ENCODE measurements at places on chromosomes 13 and 19. TPM values are rescaled to one million over a fixed set of nuclear protein-coding genes. Genes with fewer than 3 reads are reported as not detected.

DNA sequence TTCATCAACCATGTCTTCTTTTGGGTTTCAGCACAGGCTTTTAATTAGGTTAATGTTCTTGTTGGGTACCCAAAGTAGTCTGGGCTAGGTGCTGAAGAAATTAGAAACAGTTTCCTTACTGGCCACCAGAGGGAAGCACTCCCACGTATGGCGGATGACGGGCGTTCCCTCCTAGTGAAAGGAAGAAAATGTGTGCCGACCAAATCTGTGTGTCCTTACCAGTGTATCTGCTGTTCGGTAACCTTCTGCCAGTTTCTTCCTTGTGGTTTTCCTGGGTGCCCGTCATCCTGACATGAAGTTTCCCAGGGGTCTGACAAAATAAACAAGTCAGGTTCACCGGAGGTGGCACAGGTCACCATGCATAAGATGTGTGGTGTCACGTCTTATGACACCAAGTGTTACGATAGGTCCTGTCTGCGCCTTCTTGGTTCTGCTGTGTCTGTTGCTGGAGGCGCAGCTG, 6.0 kb upstream of the WDR88 start:
- DNase-seq = peak; percentile 69

DNA sequence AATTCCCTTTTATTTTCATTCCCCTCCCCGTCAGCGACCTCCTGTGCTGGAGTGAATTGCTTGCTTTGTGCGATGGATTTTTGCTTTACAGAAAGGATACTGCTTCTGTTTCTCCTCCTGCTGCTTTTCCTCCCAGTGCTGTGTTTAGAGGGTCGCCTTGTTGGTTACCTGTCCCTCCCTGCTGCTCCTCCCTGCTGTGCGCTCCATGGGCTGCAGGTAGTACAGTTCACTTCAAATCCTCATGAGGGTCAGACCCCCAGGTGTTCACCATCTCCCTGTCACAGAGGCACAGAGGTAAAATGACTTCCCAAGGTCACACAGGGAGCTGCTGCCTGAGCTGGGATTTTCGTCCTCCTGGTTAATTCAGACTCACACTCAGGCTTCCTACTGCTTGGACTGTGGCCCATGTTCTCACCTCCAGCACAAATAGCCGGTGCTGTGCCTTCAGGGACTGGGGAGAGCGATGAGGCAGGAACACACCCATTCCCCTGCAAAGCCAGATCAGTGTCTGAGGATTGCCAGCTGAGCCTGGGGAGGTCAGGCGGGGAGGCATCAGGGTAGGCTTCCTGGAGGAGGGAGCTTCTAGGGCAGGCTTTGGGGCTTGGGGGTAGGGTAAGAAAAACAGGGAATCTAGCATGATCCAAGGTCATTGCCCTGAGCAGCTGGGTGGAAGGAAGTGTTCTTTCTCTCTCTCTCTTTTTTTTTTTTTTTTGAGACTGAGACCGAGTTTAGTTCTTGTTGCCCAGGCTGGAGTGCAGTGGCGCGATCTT, 14.4 kb downstream of the BICRA start:
- DNase-seq = no peak

DNA sequence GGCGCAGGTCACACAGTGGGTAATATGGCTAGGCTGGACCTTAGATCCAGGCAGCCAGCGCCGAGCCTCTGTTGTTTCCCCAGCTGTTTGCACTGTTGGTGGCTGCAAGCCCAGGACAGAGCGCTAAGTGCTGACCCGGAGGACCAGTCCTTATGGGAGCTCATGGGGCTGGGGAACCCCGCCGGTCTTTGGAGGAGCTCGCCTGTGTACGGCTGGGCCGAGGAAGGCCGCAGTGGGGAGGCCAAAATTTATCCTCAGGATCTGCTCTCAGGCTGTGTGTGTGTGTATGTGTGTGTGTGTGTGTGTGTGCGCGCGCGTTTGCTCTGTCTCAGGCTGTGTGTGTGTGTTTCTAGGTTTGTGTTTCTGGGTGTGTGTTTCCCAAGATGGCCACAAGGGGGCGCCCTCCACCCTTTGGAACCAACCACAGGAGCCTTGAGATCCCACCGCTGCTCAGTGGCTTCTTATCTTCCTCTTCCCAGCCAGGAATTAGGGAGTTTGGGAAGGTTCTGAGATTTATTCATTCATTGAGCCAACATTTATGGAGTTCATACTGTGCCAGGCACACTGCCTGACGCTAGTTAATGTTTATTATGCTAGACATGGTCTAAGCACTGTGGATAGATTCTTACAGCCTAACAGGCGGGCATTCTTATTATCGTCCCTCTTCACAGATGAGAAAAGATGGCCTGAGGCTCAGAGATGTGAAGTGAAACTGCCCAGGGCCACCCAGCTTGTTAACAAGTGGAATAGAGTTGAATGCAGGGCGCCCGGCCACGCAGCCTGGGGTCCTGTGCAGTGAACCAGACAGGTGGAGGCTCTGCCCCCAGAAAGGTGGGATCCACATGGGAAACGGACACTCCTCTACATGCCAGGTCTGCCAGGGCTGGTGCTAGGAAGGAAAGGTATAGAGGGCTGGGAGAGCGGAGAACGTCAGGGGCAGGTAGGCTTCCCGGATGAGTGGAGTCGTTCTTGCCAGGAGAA, 13.0 kb downstream of the PGLYRP1 start:
- DNase-seq = peak; percentile 58

GRCh38 chr13:35260316-35260715, 216.2 kb downstream of the MAB21L1 start:
- DNase-seq = no peak

DNA sequence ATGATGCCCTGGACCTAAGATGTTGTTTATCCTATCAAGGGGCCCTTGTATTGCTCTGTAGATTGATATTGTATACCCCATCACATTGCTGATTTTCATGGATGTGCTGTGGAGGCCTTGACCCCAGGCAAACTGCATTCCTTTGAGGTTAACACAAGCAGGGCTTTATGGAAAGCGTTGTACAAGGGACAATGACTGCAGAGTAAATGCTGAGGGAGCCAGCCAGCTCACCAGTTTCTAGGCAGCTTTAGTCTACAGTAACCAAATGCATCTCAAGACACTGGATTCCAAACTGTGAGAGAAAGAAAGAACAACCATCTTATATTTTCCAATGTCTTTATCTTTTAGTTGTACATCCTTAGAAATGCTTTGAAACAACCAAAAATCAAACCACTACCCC, 34.1 kb upstream of the EDNRB start:
- no peak for DNase-seq

GRCh38 chr13:21478881-21479808, 20.0 kb upstream of the ZDHHC20 start:
- peak; percentile 81 for DNase-seq

DNA sequence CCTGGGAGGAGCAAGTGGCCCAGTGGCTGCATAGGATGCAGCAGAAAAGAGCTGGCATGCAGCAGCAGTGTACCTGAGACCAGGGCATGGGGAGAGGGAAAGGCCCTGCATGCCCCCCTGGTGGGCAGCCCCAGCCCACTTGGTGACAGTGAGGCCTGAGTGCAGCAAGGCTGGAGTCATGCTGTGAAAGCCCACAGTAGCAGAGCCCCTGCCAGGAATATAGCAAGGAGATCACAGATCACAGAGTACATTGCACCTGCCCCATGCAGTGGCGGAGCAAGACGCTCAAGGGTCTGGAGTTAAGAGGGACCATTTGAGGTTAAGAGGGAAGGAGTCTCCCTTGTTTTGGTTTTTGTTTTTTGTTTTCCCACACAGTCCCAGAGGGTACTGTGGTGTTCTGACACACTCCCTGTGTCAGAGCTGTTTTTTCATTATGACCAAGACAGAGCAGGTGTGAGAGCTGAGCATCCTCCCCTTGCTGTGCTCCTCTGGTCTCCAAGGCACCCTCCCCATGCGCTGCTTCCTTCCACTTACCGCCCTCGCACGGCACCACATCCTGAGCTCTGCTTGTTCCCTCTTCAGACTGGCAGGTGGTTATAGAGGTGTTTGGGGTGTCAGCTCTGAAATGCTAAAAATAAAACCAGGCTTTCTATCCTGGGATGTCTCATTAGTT, 85.0 kb upstream of the UBL3 start:
- no peak for DNase-seq

- DNase-seq = no peak
Measured at GRCh38 chr13:91308299-91308698, 39.2 kb upstream of the MIR17HG start.

DNA sequence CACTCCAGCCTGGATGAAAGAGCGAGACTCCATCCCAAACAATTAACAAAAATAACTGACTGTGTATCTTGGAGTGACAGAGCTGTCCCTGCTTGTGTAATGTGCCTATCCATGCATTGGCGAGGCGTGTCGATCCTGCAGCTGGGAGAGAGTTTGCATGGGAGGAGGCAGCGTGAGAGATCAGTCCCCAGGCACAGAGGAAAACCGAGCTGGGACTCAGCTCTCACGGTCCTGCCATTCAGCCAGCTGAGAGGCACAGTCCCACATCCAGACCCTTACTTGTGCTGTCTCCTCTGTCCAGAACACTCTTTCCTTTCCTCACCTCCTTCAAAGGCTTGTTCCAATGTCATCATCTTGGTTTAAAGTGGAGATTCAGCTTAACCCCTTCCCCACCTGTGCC, 11.9 kb upstream of the SULT2B1 start:
- no peak for DNase-seq

GRCh38 chr13:24287748-24288287, 21.6 kb upstream of the C1QTNF9 start:
- no peak for DNase-seq

DNA sequence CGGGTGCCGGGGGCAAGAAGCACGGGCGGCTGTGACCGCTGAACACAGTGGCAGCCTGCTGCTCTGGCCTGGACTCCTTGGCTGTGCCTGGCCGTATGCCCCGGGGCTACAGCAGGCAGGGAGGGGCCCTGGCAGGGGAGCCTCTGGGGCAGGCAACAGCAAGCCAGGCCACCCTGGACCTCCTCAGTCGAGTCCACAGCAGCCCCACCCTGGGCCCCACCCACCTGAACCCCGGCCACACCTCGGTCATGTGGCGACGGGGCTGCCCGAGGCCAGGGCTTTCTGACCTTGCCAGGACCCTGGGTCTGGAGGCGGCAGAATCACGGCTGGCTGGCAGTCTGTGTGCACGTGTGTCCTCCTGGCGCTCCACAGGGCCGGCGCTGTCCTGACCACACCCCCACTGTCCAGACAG, 8.7 kb downstream of the CILP2 start:
- no peak for DNase-seq

- DNase-seq = no peak
Measured at GRCh38 chr13:57314897-57315520, 148.0 kb downstream of the PRR20E start.

GRCh38 chr19:43265664-43266025, 3.7 kb downstream of the PSG9 start:
- DNase-seq = peak; percentile 11

- DNase-seq = no peak
Measured at GRCh38 chr19:17415121-17415520, 4.7 kb upstream of the MVB12A start.

DNA sequence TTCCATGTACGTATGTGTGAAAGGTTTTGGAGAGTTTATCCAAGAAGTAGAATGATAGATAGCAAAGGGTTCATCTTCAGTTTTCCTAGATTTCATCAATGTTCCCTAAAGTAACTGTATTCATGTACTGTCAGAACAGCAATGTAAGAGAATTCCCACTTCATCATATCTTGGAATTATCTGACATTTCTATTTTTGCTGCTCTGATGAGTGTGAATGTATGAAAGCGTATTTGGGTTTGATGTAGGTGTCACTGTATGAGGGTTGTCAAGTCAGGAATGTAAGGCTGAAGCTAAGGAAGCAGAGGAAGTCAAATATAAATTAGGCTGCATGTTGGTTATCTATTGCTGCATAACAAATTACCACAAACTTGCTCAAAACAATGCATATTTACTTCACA, 7.2 kb upstream of the KATNAL1 start:
- no peak for DNase-seq

- DNase-seq = no peak
Measured at GRCh38 chr19:993831-994393, 6.3 kb upstream of the GRIN3B start.

- no peak for DNase-seq
Measured at GRCh38 chr19:49165865-49166301, 8.3 kb downstream of the TRPM4 start.

NBEA gene
- 0.82 TPM for polyA plus RNA-seq

ZSCAN4 gene
- polyA plus RNA-seq = not detected

CGB7 gene
- 1.7 TPM for polyA plus RNA-seq

CRX gene
- polyA plus RNA-seq = not detected

LYL1 gene
- polyA plus RNA-seq = 0.63 TPM

FGF21 gene
- not detected for polyA plus RNA-seq

SLC17A7 gene
- not detected for polyA plus RNA-seq

EHD2 gene
- 181 TPM for polyA plus RNA-seq

KLK8 gene
- not detected for polyA plus RNA-seq
